ENCODE measurements at places on chromosomes 2 and 18.

GRCh38 chr2:224875153-224875552, 159.0 kb upstream of the CCDC195 start:
- no peak for DNase-seq

DNA sequence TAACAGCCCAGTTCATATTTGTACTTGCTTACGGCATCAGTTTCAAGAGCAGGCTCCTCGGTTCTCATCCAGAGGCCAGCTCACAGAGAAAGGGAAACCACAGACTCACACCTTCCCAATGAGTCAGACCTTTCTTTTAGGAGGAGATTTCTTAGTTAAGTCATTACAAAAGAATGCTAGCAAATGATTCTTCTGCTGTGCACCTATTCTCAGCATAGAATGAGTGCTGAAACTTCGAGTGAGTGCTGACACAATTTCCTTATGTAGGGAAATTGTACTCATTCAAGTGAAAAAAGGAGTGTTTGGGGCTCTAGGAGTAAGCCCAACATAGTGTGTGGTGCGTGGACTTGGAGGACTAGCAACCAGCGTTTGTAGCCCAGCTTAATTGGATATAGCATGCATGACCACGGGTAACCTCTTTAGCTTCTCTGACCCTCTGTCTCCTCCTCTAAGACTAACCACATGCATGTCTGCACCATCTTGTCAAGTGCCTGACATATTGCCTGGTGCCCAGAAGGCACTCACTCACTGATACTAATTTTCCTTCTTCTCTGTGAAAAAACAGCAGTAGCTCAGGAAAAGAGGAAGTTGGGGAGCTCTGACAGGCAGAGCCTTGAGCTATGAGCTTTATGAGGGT, 87.0 kb downstream of the ALPK2 start:
- DNase-seq, result peak; percentile 99

DNA sequence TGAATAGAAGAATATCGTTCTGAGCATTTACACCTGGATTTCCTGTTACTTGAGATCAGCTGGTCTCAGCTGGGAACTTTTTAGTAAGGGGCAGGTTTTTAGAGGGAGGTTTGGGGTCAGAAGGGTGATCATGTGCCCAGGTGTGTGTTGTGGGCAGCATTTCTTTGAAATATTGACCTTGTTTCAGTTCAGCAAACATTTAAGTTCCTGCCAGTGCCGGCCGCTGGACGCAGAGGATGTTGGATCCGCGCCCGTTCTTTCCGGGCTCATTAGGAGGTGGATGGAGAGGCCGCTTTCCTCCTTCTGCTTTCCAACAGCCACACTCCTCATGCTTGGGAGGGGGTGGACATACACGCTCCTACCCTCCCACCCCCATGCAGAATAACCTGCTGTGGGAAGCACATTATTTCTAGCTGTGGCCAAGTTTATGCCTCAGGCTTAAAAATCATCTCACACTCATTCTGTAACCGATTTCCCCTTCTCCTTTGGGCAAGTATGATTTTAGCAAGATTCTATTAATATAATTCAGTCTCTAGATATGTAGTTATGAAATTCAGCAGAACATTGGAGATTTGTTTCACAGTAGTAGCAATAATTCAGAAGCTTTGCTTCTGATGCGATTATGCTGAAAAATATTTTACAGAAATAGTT, 131.4 kb downstream of the ZNF236 start:
- no peak for DNase-seq

DNA sequence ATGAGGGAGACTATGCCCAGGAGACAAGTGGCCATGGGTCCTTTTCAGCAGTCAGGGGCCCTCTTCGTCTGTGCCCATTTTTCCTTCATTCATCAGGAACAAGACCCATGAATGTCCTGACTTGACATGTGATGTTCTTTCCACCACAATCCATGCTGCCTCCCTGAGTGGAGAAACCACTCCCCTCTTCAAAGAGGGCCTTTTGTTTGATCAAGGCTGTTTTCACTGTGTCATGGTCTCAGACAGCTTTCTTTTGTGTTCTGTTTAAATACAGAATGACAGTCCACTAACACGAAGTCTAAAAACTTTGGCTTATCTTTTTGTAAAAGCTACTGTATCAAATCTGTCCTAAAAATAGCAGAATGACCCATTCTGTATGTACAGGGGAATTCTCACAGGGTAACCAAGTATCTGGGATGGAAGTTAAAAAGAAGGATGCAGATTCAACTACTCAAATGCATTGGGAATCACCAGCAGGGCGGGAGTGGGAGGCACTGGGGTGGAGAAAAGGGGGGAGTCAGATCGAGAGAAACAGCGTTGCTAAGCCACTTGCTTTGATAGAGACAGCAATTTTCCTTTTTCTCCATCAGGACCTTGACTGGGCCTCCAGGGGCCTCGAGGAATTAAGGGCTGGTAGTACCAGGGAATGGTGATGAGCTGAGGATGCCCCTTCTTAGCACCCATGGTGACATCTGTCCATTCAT, 13.9 kb downstream of the LRP2 start:
- DNase-seq, result no peak

- DNase-seq, result no peak
Measured at GRCh38 chr2:215262741-215263362, 49.0 kb upstream of the ATIC start.

DNA sequence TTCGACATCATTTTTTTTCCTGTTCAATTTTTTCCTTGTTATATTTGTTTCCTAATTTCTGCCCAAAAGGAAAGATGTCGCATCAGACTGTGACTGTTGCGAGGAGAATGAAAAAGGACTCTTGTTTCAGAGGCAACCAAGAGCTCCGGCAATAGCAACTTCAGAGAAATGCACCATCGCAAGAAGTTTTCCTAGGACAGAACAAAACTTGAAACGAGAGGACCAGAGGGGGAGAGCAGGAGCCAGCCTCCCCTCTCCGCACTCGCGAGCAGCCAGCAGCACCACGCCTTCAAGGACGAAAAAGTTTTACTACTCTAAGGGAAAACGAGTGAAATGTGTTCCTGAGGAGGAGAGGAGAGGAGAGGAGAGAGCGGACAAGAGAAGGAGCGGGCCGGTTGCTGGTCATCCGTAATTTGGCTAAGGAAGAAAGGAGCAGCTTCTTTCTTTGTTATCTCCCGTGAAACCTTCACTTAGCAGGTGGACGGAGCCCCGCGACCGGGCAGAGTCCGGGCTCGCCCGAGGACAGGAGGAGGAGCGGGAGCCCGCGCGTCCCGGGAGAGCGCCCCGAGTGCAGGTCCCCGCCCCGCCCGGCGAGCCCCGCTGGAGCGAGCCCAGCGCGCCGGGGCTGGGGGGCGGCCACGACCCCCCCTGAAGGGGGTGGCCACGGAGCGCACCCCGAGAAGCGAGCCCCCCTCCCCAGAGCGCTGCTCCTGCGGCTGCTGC, 744 bp downstream of the POU3F3 start:
- DNase-seq, result no peak

GRCh38 chr2:109448946-109449788, 164.6 kb downstream of the SEPTIN10 start:
- no peak for DNase-seq

DNA sequence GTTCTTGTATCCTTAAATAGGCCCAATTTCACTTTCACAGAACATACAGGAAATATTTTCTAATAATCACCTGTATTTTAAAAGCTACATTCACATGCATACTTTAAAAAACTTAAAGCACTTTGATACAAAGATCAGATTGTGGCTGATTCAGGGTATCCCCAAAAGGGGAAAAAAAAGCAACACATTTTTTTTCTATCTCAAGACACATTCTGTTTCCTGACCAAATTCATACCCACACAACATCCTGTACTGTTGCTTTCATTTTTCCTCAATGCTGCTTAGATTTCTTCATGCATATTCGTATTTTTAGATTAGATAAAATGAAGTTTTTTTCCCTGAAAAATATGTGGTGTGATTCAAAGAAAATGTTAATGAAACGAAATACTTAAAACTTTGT, 122.5 kb downstream of the TMEFF2 start:
- no peak for DNase-seq

DNA sequence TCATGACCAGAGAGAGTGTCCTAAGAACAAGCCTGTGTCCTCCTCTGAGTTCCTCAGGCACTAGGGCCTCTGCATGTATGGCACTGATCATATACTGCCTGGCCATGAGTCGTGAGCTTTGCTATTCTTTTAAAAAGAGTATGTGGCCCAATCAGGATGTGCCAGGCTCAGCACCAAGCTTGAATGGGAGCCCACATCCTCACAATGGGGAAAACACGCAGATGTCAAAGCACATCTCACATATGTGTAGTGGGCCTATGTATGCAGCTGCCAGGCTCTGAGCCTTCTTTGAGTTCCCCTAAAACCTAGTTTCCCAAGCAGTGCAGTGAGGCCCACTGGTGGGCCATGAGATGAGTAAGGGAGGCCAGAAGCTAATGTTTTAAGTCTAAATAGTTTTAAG, 69.9 kb upstream of the SLC1A4 start:
- no peak for DNase-seq

DNA sequence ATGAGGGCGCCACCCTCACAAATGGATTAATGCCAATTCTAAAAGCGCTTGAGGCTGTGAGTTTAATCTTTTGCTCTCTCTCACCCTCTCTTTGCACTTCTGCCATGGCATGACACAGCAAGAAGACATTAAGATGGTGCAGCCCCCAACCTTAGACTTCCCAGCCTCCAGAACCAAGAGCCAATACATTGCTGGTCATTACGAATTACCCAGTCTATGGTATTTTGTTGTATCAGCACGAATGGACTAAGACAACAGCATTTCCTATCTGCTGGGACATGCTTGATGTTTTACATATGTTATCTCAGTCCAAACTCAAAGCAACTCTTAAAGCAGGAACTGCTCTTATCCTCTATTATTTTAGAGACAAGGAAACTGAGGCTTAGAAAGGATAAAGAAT, 222.9 kb downstream of the STK39 start:
- no peak for DNase-seq

DNA sequence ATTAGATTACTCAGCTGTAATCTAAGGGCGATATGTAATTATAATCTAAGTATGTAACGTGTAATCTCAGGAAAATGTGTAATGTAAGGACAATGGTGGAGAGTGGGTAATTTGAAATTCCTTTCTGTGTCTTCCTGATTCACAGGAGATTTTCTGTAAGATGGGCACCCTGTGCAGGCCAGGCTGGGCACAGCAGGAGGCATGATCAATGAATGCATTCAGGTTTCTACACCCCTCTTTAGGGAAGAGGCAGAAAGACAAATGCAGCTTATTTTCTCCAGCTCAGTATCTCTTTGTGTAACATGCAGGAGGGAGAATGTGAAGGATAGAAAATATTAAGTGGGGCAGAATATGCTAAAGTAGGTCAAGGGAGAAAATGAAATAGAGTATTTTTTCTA, 320.1 kb downstream of the PIK3C3 start:
- DNase-seq, result no peak

GRCh38 chr2:67216881-67217280, 180.3 kb upstream of the ETAA1 start:
- no peak for DNase-seq

GRCh38 chr2:109134741-109135358, 5.8 kb downstream of the SH3RF3 start:
- DNase-seq, result no peak
